ENCODE measurements at places on chromosomes 7 and 10.

GRCh38 chr10:101136007-101136707 is 5.1 kb downstream of the TLX1 start:
- DNase-seq = no peak

- no peak for DNase-seq
Observed at GRCh38 chr7:9175871-9176270, 742.5 kb downstream of the NXPH1 start.

DNA sequence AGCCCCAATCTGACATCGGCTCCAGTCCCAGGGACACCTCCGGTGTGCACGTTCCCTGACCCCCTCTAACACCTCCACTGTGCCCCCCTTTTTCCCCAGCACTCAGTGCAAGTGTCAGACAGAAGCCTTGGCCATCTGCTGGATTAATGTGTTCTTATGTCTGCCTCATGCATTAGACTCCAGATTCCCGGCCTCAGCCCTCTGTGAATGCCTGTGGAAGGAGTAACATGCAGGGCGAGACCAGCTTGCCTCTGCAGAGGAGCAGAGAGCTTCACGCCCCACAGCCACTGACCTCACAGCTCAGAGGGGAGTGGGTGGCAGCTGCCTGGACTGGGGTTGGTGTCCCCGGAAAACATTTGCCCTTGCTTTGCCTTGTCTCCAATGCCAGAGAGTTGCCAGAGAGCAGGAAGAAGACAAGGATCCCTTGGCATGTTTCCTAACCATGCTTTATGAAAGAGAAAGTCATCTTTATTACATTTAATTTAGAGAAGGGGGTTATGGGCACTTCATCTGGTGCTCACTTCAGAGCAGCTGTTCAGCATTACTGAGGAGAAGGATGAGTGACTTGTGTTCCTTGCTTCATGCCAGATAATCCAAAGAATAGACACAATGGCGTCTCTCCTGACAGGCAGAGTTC is 91.6 kb upstream of the CXCL12 start:
- no peak for DNase-seq

- DNase-seq = no peak
Observed at GRCh38 chr7:38070718-38071117, 107.3 kb upstream of the STARD3NL start.

DNA sequence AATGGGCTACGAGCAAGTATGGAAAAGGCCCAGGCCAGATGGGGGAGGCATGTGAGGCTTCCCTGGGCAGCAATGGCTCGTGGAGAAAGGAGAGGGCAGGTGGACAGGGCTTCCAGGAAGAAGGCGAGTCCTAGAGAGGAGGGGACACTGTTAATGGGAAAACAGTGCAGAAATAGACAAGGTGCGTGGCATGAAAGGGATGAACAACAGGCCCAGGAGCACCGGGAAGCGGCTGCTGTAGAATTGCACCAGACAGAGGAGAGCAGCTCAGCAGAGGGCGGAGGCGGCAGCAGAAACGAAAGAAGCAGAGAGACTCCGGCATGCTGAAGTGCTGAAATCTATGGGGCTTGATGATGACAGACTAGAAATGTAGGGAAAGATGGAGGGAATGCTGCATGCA is 102.1 kb downstream of the PIP4K2A start:
- no peak for DNase-seq

- DNase-seq = no peak
Observed at GRCh38 chr7:44891372-44891771, 6.0 kb upstream of the PURB start.

DNA sequence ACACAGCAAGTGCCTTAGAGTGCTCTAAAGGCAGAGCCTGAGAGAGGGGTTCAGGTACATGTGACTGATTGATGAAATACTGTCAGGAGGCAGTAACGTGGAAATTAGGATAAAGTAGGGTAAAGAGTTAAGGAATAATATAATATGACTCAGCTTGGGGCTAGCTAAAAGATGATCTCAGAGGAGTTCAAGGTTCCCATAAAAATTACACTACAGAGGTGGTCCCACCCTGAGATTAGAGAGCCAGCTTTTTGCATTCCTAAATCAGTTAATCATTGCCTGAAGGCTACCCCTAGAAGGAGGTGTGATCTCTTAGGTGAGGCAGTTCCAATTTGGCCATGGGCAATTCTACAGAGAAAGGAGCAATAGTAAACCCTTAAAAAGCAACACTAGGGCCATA is 5.8 kb downstream of the LIPJ start:
- no peak for DNase-seq

GRCh38 chr10:3778692-3779157 is 6.3 kb downstream of the KLF6 start:
- DNase-seq = no peak

DNA sequence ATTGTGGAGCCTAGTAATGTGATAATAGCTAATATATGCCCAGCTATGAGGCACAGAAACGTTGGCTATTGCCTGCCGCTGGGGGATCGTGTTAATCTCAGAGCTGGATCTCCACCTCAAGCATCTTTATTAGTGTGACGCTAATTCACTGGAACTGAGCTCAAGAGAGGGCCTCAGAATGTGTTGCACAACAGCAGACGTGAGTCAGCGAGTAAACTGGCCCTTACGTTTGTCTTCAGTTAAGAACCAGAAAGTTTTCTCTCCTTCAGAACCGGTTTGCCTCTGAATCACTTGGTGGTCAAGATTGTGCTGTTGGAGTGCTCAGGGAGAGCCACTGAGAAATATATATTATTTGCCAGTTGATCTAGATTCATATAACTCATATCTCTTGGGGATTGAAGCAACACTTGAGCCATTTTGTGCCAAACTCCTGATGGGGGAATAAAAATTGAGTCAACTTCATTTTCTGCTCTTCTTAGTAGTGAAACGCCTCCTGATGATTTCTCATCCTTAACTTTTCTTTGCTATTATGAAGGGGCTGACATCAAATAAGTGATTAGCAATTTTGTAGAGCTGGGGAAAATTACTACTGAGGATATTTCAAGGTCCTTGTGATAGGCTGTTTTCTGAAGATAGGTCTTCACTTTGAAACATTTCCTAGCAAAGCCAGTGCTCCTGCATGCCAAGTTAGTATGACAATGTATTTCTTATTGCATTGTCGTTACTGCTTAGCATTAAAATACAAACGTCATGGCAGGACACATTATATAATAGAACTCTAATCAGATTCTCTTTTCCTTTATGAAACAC is 22.3 kb downstream of the BZW2 start:
- no peak for DNase-seq

- DNase-seq = no peak
Observed at GRCh38 chr7:24381894-24382505, 98.0 kb downstream of the NPY start.

DNA sequence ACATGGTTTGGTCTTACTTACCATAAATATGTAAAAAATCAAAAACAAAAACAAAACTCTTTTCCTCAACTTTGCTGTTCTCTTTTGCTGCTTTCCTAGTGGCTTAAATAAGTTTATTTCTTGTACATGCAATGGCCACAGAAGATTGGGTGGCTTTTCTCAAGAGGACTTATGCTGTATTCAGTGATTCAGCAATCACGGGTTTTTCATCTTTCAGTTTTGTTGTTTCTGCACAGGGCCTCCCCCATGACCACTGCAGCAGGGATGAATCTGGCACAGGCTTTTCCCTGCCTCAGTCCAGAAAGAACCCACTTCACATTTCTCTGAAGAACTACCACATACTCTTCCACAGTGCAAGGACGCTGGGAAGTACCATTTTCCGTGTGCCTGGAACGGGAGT is 355.0 kb downstream of the RNLS start:
- DNase-seq = no peak

GRCh38 chr7:15885678-15886077 is 199.2 kb upstream of the MEOX2 start:
- no peak for DNase-seq

- no peak for DNase-seq
Observed at GRCh38 chr10:95431900-95432342, 129.2 kb downstream of the SORBS1 start.

- DNase-seq = peak; percentile 66
Observed at GRCh38 chr7:123961771-123962170, 36.7 kb downstream of the SPAM1 start.

DNA sequence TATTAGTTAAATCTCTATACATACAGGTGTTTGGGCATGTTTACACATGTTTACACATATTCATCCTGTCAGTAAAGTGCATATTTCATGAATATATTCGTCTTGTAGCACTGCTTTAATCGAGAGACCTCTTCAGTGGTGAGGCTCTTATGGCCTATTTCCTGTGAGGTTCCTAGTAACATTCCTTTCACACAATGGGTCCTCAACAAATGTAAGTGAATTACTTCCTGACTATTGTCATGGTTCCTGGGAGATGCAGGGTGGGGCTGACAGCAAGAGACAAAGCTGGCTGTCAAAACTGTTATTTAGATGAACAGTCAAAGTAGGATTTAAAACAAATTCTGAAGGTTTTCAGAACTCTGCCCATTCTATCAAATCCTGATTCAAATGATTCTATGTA is 12.4 kb upstream of the SEMA3A start:
- no peak for DNase-seq
